Endothelial cell (in vitro differentiated cells): ENCODE measurements at places on chromosomes 2 and 18.

GRCh38 chr2:133044556-133044955 is 374.6 kb upstream of the LYPD1 start:
- no peak for DNase-seq

GRCh38 chr2:64056021-64056420 is 36.8 kb upstream of the VPS54 start:
- DNase-seq: no peak

- DNase-seq: no peak
These were observed 743.6 kb downstream of the RNF144A start for GRCh38 chr2:7660816-7661215.

GRCh38 chr2:219284501-219285372 is 5.6 kb downstream of the DNAJB2 start:
- no peak for DNase-seq

DNA sequence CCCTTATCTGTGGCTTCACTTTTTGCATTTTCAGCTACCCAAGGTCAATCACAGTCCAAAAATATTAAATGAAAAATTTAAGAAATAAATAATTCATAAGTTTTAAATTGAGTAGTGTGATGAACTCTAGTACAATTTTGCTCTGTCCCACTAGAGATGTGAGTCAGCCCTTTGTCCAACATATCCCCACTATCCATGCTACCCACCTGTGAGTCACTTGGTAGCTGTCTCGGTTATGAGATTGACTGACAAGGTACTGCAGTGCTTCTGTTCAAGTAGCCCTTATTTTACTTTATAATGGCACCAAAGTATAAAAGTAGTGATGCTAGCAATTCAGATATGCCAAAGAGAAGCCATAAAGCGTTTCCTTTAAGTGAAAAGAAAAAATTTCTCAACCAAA is 28.8 kb downstream of the ADCY3 start:
- no peak for DNase-seq

DNA sequence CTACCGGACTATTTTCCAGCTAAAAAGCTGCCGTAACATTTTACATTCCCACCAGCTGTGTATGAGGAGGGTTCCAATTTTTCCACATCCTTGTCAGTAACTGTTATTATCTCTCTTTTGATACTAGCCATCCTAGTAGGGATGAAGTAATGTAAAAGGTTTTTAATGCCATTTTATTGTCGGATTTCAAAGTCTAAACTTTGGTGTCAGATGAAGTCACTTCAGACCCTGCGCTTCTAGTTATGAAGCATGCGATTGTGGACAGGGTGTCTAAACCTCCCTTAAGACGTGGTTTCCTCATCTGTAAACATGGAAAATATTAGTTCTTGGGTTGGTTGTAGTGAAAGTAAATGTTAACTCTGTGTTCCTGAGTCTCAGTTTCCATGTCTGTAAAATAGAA is 4.7 kb downstream of the DGKD start:
- no peak for DNase-seq

DNA sequence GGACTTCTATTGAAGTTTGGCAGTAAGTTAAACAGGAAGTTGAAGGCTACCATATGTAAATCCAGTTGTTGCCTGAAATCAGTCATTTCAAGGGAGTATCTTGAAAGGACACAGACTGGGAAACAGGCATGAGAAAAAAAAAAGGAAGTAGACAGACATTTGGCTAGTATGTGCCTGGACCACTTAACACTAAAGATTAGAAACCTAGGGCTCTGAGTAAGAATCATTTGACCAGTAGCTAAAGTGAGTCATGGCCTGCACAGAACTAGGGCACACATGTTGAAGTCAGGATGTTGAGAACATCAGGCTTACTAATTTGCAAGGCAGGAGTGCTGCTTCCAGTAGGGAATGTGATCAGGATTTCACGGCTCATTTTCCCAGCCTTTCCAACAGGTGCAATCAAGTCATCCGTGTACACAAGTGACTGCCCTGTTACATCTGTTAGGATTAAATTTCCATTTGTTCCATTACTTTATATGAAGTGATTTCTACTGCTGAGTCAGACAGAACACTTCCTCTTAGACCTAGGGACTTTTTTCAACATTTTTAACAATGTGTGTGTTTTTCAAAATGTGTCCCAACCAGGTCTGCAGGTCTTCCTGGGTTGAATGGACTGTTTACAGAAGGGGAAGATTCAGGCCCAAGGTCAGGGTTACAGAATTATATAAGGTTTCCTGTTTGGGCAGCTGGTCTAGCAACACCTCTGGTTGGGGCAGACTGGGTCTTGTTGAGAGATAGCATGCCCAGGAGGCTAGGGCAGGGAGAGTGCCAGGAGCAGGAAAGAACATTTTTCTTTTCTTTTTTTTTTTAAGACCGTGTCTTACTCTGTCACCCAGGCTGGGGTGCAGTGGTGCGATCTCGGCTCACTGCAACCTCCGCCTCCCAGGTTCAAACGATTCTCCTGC is 145.6 kb downstream of the TGIF1 start:
- no peak for DNase-seq

DNA sequence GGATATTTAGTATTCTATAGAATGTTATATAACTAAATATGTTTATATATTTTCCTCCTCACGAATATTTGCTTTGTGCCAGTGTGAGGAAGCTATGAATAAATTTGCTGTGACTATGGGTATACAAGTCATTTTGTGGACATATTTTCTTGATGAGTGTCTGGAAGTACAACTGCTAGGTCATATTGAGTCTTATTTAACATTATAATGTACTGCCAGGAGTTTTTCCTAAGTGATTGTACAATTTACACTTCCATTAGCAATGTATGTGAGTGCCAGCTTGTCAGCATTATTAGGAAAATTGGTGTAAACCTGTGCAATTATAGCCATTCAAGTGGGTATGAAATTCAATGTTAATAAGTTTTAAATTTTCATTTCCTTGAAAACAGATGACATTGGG is 1328.9 kb upstream of the TMEFF2 start:
- no peak for DNase-seq

GRCh38 chr2:9693196-9693491 is 62.3 kb upstream of the YWHAQ start:
- no peak for DNase-seq

GRCh38 chr2:98419544-98419943 is 25.1 kb upstream of the INPP4A start:
- no peak for DNase-seq

DNA sequence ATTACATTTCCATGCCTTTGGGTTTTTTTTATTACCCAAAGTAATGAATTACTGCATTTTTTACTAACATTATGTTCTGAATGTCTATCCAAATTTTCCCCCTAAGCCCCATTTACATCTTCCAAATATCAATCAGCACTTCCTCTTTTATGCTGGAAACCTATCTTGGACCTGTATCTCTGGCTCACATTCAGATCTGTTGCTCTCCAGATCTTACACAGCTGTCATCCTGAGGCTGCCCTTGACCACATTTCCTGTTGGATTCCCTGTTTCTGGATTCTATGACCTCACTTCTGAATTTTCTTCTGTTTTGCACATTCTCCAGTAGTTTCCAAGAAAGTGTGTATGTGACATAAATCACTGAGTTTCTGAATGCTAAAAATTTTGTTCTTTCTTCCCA is 146.7 kb downstream of the PDE1A start:
- DNase-seq: no peak

- no peak for DNase-seq
These were observed 4.6 kb downstream of the ITGA6 start for GRCh38 chr2:172431993-172432392.

- DNase-seq: no peak
These were observed 155.4 kb downstream of the ASXL3 start for GRCh38 chr18:33733376-33733775.

- DNase-seq: no peak
These were observed 87.4 kb upstream of the SERPINE2 start for GRCh38 chr2:224126440-224126839.

GRCh38 chr2:29940706-29941105 is 19.3 kb upstream of the ALK start:
- DNase-seq: no peak

- no peak for DNase-seq
These were observed 72.2 kb upstream of the RBM44 start for GRCh38 chr2:237726401-237726830.

- DNase-seq: no peak
These were observed 83.2 kb upstream of the EPHA4 start for GRCh38 chr2:221655300-221655699.

DNA sequence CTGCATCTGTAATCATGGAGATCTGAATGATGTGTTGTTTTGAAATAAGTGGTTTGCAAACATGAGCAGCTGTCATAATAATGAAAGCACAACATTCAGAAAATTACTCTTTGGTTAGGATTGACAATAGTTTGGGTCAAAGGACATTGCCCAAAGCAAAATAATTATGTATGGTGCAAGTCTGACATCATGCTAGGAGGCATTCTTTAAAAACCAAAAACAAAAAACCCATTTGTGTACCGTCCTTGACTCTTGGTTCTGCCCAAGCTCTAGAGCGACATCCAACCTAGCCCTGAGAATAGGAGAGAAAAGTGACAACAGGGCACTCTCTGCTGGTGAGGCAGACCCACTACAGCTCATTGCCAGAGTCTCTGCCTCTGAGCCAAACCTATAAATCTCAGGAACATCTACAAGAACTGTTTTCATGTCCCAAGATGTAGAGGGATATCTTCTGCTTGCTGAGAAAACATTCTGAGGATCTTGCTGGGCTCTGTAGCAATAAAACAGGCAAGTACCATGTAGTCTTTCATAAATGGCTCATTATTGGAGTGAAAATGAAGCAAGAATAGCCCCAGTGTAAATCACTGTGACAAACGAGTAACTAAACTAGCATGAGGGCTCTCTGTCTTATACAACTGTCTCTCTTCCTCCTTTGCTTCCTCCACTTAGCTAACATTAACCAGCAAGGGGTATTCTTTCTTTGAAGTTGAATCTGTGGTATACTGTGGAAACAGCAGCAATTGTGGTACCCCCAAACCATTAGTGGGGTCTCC is 266.8 kb upstream of the CXCR4 start:
- peak; percentile 44 for DNase-seq

DNA sequence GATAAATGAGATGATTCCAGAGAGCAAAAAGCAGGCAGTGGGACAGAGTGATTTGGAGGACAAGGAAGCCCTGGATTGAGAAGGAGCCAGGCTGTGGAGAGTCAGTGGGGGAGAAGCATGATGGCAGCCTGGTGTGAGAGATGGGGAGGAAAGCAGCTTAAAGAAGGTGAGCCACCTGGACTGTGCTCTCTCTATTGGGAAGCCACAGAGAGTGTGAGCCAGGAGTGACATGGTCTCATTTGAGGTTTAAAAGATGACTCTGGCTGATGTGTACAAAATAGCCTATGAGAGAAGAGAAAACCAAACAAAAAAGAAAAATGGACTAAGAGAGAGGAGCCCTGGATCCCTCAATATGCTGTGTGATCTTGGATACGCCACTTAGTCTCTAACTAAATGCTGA is 12.9 kb upstream of the EPAS1 start:
- DNase-seq: no peak

DNA sequence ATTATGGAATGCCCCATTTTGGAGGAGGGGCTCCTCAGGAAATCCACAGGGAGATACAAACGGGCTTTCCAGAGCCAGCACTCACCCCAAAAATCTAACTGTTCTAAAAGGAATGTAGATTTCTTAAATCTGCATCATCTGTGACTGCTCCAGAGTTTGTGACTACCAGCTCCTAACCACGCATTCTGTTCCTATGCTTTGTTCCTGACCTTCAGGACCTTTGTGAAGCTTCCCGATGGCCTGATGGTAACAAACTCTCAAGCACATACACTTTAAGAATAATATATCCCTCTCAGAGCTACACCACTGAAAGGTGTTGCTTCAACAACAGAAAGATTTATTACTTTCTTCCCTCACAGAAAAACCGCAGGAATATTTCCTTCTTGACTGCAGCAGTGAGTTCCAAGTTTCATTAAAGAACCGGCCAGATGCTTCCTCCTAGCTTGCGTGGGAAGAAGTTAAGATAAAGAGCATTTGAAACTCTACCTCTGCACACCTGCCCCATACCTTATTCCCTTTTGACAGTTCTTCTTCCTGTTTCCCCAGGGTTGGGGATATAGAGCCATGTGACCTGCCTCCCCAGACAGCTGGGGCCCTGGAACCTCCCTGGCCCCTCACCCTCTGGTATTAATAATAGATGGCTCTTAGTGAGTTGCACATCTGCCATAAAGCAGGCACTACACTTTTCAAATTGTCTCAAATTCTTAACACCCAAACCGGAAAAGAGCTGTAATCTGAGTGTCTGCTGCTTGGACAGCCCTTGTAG is 40.2 kb upstream of the EML4 start:
- no peak for DNase-seq

DNA sequence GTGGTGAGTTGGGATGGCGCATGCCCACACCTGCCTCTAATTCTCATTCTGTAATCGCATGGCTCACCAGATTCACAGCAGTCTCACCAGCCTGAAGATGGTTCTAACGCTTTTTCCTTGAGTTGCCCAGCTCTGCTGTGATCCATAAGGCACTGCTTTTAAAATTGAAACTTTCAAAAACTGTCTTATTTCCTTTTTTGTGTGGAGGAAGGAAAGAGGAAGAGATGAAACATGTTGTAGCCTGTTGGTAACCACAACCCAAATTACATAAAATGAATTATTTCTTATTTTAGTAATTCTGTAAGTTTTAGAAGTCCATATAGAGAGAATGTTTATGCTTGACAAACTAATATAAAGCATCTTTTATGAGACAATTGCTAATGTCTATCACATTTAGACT is 165.4 kb downstream of the RBM43 start:
- DNase-seq: no peak

DNA sequence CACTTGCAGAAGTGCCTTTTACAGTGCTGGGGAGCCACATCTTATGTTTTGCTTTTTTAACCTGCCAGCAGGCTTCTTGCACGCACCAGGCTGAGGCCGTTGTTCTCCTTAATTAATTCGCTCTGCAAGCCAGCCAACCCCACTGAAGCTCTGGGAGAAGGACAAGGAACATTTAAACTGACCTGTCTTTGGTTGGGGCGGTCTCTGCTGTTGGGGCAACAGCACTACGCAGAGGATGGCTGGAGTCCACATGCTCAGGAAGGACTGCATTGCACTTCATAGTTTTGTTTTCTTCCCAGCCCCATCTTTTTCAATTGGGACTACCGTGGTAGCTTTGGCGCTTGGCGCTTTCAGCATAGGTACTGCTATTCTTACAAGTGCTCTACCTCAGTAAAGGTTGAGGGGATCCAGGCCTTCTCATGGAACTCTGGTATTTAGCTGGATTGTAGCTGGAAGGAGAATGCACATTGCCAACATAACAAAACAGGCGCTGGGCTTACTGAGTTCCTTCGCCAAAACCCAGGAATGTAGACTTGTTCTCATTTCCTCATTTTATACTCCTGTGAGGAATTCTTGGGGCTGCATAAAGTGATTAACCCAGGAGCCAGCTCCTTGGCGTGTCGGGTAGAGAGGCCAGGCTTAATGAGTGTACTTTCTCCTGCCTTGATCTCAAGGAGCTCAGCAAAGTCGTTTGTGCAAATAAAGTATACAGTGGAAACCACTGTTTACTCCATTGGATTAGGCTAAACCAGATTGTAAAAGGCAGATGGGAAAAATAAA is 146.2 kb downstream of the PRKCE start:
- no peak for DNase-seq
